Stimulated activated CD4-positive, alpha-beta T cell treated with anti-CD3 and anti-CD28 coated beads, Interleukin-1b, Interleukin-23, amount 100 ng/mL, for 1 hour (primary cell): ENCODE measurements at places on chromosomes 12 and 14.

GRCh38 chr14:32494609-32495434 is 165.7 kb downstream of the AKAP6 start:
- DNase-seq = no peak

DNA sequence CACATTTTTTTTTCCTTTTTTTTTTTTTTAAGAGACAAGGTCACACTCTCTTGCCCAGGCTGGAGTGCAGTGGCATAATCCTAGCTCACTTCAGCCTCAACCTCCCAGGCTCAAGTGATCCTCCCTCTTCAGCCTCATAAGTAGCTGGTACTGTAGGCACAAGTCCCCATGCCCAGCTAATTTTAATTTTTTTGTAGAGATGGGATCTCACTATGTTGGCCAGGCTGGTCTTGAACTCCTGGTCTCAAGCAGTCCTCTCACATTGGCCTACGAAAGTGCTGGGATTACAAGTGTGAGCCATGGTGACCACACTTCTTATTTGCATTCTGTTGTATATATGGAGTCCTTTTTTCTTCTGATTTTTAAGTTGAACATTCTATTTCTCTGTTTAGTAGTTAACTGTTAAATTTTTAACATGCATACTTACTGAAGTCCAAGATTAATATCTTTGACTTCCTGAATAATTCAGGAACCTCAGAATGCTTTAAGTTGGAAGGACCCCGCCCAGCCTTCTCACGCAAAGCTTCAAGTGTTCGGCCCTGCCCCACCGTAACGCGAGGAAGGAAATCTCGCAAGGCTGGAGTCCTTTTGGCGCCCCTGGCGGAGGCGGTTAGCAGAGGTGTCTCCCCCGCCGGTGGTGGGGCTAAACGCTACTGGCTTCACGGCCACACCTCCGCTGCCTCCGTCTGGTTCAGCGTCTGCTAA is 21.6 kb downstream of the SPATS2 start:
- DNase-seq = no peak

DNA sequence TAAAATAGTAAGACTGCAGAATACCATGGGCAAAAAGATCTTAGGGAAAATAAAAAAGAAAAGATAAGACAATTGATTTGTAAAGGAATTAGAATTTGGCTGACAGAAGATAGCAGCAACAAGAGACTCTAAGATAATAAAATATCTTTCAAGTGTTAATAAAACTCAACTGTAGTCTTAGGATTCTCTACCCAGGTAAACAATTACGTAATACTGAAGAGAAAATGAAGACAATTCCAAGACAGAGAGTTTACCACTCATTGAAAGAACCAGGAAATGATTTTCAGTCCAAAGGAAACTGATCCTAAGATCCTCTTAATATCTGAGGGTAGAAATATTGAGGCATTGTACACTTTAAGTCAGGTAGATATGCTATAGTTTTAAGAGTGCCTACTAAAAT is 321.1 kb downstream of the CEP128 start:
- DNase-seq = no peak

- no peak for DNase-seq
These were observed 231.2 kb downstream of the AKAP6 start for GRCh38 chr14:32560209-32560857.

GRCh38 chr12:91763654-91764370 is 381.8 kb downstream of the BTG1 start:
- DNase-seq = no peak

GRCh38 chr14:91980157-91980556 is 32.7 kb upstream of the FBLN5 start:
- DNase-seq = no peak

DNA sequence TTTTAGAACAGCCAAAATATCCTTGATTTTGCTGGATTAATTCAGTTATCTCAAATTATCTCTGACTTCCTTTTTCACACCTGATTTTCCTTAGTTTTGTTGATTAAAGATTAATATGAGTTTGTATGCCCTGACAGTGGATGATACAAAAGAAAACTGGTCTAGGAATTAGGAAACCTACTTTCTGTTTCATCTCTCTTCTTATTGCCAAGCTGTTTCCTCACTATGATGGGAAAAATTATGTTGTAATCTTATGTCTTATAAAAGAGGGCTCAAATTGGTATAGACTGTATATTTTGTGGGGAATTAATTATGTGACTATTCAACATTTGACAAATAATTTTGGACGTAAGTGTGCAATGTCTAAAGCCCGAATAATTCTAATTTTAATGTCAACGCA is 271.6 kb downstream of the FBXL14 start:
- DNase-seq = no peak

GRCh38 chr12:25388183-25388582 is 137.5 kb upstream of the KRAS start:
- DNase-seq = no peak

DNA sequence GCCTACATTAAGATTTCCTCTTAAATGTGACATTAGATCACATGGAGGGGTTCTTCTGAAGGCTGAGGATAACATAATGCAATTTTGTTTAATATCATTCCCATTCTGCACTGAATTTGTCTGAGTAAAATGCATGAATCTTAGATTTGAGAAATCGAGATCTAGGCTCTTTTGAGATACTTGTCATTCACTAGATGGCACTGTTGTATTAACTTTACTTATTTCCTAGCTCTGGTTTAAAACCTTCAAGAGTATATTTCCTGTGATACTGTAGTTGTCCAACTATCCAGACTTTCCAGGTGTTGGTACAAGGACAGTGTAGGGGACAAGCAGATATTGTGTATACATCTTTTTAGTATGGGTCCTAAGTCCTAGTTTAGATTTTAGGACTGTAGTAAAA is 91.7 kb upstream of the SEL1L start:
- no peak for DNase-seq

GRCh38 chr12:128190052-128190451 is 76.9 kb upstream of the TMEM132C start:
- no peak for DNase-seq

DNA sequence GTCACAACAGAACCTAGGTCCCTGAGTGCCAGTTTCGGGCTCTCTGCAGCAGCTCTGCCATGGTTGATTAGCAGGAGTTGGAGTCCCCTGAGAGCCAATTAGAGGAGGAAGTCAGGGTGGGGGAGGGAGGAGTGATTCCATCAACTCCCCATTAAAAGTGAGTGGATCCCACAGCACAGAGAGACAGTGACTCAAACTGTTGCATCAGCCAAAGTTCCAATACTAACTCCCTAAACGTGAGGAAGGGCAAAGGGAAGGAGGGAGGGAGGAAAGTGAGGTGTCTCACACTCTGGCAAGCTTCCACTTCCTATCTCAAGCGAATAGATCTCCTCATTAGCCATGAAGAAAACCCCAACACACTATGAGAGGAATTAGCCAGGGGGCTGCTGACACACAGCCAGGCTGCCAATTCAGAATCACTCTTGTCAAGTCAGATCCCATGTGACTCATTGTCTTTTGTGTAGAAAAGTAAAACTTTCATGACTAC is 23.6 kb downstream of the OR11H4 start:
- no peak for DNase-seq

GRCh38 chr12:118148287-118148686 is 12.4 kb downstream of the PEBP1 start:
- no peak for DNase-seq

GRCh38 chr14:95250936-95251335 is 68.8 kb downstream of the CLMN start:
- DNase-seq = no peak

DNA sequence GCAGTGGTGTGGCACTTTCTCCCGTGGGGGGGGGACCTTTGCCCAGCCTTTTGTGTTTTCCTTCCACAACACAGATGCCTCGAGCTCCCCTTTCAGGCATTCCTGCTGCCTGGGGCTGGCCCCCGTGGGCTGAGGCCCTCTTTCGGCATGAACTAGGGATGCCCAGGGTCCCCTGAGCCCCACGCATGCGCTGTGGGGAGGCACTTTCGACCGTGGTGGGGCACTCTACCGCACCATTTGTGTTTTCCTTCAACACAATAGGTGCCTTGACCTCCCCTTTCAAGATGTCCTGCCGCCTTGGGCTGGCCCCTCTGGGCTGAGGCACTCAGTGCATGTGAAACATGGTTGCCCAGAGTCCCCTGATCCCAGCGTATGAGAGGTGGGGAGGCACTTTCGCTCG is 363.7 kb downstream of the ALG10 start:
- no peak for DNase-seq

DNA sequence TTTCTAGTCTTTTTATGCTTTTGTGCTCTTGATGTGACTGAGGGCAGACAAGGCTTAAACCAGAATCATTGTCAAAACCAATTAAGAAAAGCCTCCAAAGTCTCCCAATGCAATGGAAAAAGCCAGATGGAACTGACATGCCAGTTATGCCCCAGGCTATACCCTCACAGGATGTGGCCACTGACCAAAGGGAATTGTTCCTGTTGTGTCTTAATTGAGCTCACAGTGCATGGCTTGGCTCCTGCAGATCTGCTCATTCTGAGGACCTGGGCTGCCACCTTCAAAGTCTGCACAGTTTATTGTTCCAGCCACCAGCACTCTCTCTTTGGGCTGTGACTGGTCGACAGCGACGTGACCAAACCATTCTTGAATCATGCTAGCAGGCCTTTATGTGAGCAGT is 17.1 kb upstream of the BICD1 start:
- DNase-seq = no peak

DNA sequence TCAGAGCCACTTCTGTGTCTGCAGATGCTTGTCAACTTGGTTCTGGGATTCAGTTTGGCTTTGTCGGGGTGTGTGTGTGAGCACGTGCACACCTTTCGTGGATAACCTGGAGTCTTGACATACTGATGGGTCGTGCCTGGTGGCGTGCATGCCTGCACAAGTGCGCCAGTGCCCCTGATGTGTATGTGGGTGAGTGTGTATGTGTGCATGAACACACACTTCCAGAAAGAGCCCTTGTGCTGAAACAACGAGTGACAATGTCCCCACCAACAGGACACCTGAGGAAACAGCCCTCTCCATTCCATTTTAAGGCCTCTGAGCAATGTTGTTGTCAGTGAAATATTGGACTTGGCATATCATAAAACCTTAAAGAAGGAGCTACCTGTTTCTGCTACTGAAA is 53.9 kb downstream of the SMUG1 start:
- DNase-seq = no peak

DNA sequence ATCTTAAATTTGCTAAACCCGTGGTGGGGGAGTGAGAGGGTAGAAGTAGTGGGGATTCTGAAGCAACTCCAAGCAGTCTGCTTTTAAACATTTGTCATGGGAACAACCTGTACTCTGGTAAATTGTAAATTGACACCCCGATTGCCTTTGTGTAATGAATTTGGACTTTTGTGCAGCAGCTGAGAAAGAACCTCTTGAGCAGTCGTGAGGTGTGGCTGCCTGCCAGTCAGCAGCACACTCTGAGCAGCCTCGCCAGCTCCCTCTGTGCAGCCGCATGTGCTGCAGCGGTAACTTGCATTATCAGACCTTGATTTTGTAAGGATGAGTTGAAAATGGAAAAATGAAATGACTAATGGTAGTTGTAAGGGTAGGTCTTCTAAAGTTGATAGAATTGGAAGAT is 74.3 kb downstream of the SUSD6 start:
- no peak for DNase-seq

DNA sequence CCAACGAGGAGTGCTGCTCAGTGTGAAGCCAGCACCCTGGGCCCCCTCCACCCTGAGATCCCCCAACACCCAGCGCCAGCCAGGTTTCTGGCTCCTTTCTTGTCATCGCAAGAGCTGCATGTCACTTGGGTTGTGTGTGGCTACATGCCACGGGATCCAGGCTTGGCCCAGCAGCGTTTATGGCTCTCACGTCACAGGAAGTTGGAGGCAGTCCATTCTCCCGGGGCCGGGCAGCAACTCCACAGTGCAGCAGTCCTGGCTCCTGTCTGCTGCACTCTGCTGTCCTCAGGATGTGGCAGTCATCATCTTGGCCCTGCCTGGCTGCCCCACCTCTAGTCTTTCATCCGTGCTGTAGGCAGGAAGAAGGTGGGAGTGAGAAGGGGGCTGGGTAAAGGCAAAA is 78.3 kb downstream of the AACS start:
- no peak for DNase-seq

GRCh38 chr12:21913823-21914222 is 27.4 kb downstream of the ABCC9 start:
- DNase-seq = no peak

DNA sequence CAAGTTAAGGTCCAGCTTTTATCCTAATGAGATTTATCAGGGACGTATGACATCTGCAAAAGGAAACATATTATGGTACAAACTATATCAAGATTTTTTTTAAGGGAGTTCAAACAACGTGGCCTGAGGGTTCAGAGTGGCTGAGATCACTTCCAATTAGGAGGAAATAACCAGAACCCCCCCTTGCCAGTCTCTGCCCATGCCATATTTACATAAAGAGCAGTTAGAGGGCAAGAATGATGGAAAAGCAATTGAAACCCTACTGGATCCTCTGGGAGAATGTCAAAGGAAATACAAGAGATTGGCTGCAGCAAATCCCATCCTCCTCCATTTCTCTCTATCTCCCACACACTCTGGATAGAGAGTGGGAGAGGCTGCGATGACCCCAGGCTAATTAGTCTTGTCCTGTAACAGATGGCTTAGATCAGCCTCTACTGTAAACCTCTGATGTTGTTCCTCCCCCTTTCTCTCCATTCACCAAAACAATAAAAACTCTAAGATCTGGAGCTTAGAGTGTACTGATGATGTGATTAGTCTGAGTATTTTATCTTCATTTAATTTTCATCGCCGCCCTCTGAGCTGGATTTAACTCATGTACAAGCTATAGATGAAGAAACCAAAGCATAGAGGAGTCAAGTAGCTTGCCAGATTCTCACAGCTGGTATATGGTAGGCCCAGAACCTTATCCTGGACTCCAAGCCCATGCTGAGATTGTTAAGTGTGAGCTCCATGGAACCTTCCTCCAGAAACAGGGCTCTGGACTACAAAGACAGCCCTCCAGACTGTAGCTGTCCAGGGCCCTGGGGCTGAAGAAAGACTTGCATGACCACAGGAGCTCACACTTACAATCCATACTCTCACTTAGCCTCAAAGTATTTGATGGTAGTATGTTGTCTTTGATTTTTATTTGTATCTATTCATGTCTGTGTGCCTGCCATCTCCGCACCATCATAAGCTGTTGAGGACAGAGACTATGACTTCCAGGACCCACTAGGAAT is 54.1 kb upstream of the GNG2 start:
- DNase-seq = no peak
